NCI-H345 (cell line): ENCODE measurements at places on chromosomes 6 and 20.
A peak's percentile ranks its signal among the peaks of the same experiment; 100 is the strongest.

DNA sequence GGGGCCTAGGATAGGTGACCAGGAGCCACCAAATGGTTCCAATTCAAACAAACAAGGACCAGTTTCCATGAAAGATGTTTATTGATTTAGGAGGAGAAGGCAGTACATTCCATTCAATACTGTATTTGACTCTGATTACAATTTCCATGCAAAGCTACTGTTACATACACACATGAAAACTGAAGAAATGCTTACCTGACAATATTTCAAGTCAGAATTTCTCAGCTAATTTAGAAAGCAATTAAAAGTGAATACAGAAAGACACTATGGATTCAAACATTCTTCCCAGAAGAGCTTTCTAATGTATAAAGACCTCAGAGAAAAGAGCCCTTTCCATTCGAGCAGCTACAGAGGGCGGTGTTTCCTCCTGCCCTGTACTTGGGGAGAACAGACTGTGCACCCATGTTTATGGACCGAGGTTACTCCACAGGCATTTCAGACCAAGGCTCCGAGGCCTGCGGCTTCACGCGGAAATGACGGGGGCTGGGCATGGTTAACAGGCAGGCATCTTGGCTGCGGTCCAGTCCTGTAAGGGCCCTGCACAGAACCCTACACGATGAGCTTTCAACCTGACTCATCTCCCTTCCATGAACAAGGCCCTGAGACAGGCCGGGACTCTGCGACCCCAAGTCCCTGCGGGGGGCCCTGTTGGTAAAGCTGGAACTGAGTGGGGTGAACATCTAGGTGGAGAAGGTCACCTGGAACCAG is 25.7 kb upstream of the TCFL5 start:
- peak; percentile 87 for DNase-seq

DNA sequence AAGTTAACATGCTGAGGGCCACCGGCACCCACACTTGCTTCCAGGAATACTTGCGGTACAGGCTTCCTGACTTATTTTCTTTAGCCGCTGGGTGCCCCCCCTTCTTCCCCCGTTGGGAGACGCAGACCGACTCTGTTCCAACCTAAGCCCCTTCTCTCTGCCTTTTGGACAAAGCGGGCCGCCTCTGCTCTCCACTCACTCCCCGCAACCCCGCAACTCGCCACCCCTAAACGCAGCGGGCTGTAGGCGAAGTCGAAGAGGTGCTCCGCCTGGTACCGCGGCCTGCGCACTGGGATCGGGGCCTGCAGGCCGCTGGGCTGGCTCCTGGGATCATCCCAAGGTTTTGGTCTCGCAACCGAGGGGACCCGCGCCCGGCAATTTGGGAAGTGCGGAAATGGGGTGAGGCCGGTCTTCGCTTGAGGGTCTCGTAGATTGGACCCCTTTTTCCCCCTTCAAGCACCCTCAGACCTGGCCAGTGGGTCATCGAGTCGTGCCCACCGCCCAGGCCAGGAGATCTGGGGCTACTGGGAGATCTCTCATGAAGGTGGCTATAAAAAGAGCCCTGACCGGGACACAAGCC is 4.7 kb upstream of the FOXF2 start:
- DNase-seq: no peak

DNA sequence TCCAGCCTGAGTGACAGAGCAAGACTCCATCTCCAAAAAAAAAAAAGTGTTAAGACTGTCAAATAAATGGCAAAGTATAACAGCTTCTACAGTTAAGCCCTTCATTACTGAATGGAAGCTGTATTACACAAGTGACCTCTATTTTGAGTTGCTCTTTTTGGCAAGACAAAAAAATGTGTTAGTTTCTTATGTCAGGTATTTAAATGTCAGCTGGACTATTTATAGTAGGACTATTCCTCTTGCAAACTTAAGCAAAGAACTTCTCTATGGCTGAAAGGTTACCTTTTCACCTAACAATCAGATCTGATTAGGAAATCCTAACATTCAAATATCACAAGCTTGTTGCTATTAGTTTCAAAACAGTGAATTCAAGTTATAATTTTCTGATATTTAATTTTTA is 12.4 kb downstream of the UBE2V1 start:
- DNase-seq: no peak

DNA sequence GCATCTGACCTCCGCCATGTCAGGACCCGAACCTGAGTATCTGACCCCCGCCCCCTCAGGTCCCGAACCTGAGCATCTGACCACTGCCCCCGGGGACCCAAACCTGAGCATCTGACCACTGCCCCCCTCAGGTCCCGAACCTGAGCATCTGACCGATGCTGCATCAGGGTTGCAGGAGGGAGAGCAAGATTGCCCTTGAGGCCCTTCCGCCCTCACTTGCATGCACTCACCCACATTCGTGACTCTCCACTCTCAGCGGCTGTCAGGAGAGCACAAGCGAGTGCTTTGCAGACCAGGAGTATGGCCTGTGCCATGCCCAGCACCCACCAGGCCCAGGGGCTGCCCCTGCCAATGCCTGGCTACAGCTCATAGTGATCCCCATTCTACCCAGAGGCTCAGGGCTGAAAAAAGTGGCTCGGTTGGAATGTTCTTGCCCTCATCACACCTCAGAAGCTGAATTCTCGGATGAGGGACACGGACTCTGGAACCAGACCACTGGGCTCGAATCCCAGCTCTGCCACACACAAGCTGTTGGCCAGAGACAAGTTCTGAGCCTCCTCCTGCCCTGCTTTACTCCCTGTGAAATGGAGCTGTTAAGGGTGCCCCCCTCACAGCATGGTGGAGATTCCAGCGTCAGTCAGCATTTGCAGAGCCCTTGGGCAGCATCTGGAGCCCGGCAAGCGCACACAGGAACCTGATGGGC is 82.1 kb downstream of the DLL1 start:
- DNase-seq: no peak

DNA sequence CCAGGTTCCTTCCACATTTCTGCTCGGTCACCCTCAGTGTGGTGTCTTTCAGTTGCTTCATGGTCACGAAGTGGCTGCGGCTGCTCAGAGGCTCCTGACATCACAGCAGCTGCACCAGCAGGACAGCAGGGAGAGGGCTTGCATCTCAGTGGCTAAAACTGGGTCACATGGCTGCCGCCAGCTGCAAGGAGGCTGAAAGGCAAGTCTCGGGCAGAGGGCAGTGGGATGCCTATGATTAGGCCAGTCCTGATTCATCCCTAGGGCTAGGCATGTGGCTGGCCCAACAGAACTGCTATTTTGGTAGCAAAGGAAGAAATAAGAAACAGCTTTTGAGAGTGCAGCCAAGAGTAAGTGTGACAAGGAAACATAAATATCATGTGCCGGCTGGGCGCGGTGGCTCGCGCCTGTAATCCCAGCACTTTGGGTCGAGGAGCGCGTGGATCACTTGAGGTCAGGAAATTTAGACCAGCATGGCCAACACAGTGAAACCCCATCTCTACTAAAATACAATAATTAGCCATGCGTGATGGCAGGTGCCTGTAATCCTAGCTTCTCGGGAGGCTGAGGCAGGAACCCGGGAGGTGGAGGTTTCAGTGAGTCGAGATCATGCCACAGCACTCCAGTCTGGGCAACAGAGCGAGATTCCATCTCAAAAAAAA is 46.6 kb downstream of the RBM38 start:
- no peak for DNase-seq

DNA sequence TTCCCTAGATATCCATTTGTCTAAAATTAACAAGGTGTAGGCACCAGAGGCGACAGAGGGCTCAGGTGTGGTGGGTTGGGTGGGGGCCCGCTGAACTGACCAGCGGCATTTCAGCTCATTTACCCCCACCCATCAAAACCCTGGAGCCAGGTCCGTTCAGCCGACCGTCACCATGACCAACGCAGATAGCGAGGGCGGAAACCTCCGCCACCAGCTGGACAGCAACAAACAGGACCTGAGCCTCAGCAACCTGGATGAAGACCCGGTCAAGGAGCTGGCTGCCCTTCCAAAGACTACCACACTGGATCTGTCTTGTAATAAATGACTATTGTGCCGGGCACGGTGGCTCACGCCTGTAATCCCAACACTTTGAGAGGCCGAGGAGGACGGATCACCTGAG is 120.8 kb upstream of the LGSN start:
- DNase-seq: no peak
